ENCODE measurements at places on chromosomes 16 and 17.

DNA sequence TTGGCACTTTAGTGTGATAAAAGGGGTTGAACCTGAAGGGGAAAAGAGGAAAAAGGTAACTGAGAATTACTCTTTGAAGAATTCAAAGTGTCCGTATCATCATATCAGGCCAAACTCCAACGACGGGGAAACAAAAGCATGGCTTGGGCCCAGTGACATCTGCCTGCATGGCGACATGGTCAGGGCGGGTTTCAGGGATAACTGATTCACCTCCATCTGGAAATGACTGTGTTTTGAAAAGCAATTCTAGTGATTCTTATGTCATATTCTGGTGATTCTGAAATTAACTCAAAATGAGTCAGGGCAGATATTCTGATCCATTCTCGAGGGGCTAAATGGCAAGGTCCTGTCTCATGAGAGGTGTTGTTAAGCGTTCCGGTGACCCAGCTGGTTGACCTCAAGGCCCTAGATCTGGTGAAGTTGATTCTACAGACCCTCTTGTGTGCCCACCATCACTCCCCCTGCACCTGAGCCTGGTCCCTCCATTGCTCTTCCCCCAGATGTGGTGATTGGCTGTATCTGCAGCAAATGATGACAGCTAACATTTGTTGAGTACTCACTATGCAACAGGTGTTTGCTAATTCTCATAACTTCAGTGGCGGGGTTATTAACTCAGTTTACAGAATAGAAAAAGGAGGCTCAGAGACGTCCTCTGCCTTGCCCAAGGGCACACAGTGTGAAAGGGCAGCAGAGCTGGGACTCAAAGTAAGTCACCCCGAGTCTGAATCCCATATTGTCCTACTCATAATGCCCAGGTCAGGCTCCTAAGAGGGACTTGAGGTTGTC lies 251.8 kb downstream of the MAF start:
- no peak for DNase-seq

GRCh38 chr17:63786971-63787711 lies 13.2 kb downstream of the DDX42 start:
- no peak for DNase-seq

GRCh38 chr17:61087024-61087423 lies 312.6 kb upstream of the TBX2 start:
- no peak for DNase-seq

GRCh38 chr16:86531191-86531545 lies 20.8 kb downstream of the FOXF1 start:
- DNase-seq, result no peak

DNA sequence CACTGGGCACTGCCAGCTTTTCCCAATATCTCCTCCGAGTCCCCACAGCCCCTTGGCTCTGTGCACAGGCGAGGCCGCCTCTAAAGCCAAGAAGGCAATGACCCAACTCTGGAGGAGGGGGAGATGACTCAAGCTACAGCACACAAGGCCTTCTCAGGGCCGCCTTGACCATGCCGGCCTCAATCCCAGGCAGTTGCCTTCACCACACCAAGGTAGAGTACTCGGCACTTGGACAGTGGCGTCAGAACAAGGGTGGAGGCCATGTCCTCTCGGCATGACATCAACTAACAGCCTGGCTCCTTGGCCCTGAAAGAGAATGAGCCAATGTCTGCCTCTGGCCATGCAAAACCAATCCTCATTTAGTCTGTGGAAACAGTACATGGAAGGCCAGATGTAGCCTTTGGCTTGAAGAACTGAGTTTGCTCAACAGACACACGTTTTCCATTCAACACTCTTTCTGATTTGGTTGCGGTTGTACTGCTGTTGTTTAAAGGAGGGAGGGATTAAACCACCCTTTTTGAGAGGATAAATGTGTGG lies 139.6 kb downstream of the XYLT1 start:
- DNase-seq, result no peak

DNA sequence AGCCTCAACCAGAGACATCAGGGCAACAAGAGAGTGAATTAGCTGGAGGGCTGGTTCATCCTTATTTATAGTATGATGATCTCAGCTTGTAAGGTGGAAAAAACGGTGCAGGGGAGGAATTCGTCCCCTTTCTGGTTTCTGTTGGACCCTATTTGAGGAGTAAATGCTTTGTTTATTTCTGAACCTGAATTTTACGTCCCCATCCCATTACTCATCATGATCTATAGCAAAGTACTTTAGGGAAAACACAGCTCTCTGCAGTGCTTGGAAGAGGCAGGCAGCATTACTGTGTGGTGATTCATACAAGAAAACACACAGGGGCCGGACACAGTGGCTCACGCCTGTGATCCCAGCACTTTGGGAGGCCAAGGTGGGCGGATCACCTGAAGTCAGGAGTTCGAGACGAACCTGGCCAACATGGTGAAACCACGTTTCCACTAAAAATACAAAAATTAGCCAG lies 8.0 kb upstream of the VAT1L start:
- no peak for DNase-seq

GRCh38 chr17:82884341-82884969 lies 44.6 kb upstream of the ZNF750 start:
- no peak for DNase-seq

GRCh38 chr17:76082326-76083251 lies 3.6 kb downstream of the ZACN start:
- no peak for DNase-seq

DNA sequence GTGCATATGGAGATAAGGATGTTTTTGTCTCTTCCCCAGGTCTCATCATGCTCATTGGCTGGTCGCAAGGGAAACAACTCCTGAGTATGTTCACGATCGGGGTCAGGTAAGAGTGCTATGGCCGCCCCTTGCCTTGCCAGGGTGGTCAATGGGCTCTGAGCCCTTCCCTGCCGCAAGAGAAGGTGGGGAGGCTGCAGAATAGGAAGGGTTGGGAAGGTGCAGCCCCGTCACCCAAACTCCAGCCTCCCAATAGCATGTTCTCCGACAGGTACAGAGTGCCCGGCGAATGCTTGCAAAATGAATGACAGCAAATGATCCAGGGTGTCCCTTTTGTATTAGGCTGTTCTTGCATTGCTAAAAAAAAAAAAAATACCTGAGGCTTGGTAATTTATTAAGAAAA lies 57.4 kb downstream of the ATP2C2 start:
- DNase-seq, result no peak

DNA sequence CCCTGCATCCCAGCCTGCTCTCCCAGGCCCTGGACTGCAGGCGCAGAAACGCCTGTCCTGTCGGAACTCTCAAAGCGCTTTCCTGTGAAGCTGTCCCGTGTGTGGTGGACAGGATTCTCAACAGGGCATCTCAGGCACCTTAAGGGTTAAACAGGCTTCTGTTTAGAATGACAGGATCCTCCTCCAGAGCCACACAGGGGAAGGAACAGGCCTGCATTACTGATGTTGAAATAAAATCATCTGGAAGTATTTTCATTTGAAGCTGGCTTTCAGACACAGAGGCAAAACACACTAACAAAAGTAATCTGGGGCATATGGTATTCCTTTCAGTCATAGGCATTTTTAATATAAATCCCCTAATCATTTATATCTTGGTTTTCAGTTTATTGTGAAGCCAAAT lies 7.4 kb downstream of the HS3ST3A1 start:
- no peak for DNase-seq

DNA sequence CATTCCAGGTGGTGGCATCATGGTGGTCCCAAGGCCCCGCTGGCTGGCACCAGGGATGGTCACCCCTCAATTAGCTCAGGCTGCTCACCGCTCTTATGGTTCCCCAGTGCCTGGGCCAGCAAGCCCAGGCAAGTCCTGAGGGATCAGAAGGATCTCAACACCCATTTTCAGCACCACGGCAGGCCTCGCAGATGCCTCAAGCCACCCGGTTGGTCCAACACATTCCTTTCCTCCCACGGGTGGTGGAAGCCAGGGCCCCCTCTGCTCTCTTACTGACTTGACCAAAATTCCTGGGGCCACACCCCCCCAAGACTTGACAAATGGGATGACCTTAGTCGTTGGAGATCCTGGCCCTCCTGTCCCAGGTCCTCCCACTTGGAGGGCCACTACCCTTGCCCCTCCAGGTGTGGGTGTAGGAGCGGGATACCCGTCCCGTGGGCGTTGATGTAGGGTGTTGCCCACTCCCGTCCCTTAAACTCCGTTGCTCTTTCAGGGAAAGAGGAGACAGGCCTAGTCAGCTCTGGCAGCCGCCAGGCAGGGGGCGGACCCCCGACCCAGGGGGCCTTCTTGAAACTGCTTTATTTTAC lies 5.9 kb downstream of the ZNF205 start:
- no peak for DNase-seq

DNA sequence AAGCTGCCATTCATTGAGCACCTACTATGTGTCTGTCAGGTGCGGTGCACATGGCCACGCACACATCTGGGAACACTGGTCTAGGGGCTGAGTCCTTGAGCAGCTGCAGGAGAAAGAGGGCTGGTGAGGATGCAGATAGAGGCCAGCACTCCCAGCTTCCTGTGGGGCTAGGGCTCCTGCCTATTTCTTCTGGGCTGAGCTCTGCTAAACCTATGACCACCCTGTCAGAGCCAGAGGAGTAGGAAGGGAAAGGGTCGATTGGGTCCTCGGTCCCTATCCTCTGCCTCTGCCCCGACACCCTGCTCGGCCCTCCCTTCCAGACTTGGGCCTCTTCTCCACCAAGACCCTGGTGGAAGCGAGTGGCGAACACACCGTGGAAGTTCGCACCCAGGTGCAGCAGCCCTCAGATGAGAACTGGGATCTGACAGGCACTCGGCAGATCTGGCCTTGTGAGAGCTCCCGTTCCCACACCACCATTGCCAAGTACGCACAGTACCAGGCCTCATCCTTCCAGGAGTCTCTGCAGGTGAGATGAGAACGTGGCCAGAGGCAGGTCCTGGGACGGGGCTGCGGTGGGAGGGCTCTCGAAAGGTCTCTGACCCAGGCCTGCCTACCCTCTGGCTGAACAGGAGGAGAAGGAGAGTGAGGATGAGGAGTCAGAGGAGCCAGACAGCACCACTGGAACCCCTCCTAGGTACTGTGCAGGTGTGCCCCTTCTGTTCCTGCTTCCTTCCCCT lies 4.0 kb upstream of the TMEM88 start:
- DNase-seq, result no peak

- DNase-seq, result no peak
These were observed 961 bp downstream of the FGF11 start for GRCh38 chr17:7440113-7440833.

DNA sequence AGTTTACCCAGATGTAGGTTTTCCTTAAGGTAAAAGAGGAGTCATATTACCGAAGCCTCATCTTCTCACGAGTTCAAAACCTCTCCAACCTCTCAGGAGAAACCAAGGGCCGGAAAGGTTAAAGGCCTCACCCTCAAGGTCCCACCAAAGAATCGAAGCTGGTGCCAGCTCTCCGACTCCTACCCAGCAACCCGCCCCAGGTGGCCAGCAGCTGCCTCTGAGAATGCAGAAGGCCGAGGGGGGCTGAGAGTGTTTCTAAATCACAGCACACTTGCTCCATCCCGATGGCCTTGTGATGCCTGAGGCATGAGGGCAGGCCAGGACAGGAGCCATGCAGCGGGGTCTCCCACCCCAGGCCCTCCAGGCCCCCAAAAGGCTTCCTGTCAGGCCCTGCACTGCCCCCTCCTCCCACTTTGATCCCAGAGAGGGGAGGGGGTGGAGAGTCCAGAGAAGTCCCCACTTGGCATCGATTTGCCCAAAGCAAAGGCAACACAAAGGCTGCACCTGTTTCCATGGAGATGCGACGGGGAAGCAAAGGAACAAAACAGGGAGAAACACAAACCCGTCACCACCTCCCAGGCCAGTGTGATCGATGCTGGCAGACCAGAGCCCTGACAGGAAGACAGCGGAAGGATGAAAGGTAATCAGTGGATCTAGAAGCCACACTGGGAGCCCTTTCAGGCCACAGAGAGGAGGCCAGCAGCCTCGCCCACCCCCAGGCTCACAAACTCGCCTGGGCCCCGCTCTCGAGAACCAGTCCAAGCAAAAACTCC lies 39.0 kb downstream of the CUEDC1 start:
- no peak for DNase-seq

Measured in stimulated activated CD8-positive, alpha-beta memory T cell treated with anti-CD3 and anti-CD28 coated beads, Interleukin-12 subunit alpha, Interleukin-12 subunit beta, amount 100 ng/mL, for 4 hours (primary cell).